GM04504 (cell line): ENCODE measurements at places on chromosomes 16 and 17.

GRCh38 chr17:79866791-79867518 lies 27.7 kb upstream of the CBX4 start:
- DNase-seq, result no peak

GRCh38 chr17:68748381-68748780 lies 147.2 kb upstream of the FAM20A start:
- DNase-seq, result no peak

DNA sequence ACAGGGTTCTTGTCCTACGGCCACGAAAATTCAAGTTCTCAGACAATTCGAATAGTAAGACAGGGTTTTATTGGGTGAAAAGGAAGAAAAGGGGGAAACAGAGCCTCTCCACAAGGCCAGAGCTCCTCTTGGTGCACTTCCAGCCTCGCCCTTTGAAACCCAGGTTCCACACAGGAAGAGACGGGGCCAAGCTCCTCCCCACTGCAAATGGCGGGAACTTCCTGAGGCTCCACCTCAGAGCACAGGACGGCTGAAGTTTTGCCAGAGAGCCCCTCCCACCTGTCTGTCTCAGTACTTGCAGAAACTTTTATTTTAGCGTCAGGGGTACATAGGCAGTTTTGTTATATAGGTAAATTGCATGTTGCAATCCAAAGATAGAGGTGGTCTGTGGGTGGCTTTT lies 165.7 kb upstream of the CDH8 start:
- DNase-seq, result no peak

- no peak for DNase-seq
These were observed 390 bp downstream of the SEZ6L2 start for GRCh38 chr16:29898804-29899515.

- no peak for DNase-seq
These were observed 264.6 kb upstream of the KCNJ16 start for GRCh38 chr17:69810326-69810965.

GRCh38 chr16:57783116-57783515 lies 19.2 kb downstream of the KIFC3 start:
- no peak for DNase-seq
